ENCODE measurements at places on chromosomes 12 and 14.

DNA sequence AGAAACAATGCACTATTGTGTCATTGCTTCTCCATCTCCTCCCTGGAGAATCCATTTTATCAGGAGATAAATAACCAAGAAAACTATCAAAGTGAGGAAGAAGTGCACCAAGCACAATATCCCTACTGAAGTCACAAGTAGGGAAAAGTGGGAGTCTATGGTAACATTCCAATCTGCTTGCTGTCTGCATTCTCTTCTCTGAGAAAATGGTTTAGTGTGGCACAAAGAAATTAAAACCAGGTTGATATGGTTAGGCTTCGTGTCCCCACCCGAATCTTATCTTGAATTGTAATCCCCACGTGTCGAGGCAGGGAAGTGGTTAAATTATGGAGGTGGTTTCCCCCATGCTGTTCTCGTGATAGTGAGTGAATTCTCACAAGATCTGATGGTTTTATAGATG lies 209.7 kb downstream of the PRKD1 start:
- no peak for DNase-seq

- DNase-seq: no peak
Measured at GRCh38 chr12:4564818-4565217, 2.8 kb downstream of the DYRK4 start.

DNA sequence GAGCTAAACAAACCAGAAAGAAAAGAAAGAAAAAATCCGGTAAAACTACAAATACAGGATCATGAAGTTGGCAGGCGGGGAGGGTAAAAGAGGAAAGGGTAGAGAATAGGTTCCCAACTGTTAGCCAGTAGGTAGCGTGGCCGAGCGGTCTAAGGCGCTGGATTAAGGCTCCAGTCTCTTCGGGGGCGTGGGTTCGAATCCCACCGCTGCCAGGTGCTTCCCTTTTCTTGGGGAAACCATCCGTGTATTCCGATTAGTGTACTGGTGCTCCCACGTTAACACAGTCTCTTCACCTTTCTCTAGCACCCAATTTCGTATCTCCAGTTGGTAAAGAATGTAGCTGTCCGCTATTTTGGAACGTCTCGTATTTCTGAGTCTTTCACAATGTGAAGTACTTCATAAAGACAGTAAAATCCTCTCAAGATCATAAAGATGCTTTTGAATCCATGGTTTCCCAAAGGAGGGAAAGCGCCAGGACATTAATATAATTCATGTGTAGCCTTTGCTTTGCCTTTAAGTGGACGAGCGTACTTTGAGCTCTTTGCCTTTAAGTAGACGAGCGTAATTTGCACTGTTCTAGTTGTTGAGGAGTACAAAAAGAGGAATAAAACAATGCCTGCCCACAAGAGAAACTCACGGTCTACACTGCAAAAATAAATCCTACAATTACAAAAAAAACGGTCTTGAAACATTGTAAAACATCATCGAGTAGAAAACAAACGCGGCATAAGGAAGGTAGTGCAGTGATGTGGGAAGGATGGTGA lies 19.0 kb upstream of the RNASE12 start:
- peak; percentile 66 for DNase-seq

DNA sequence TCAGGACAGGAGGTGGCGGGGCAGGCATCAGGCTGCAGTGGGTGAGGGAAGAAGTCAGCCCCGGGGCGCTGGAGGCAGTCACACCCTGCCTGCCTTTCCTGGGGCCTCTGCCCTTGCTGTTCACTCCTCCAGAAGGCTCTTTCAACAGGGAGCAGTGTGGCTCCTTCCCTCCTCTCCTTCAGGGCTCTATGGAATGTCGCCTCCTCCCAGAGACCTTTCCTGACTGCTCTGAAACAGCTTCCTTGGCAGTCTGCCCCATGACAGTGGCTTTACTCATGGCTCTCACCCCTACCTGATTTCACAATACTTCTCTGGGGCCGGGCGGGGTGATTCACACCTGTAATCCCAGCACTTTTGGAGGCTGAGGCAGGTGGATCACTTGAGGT lies 7.1 kb downstream of the RHOF start:
- DNase-seq: no peak

DNA sequence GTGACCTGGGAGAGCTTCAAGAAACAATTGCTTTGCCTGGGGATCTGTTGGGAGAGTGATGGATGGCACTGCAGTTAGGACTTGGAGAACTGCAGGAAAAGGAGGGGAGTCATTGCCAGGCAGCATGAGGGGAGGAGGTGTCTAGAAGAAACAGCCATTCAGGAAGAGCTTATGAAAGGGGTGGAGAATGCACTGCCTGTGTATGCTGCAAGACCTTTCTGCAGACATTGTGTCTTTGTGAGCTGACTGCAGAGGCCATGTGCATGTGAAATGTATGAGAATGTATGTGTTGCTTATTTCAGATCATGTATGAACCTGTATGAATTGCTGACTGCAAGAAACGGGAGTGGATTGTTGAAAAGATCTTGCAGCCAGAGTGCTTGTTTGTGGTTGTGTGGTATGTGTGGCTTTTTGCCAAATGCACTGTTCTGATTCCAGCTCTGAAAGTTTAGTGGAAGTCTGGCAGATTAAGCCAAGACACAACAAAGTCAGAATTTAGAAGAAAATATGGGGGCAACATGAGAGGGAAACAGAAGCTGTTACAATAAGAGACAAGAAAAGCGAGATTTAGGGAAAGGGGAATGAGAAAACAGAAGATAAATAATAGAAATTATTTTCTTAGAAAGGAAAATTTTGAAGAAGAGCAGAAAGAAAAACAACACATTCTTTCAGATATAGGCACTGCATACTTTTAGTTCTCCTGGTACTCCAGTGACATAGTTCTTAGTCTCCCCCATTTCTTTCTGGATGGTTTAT lies 9.8 kb upstream of the RIMKLB start:
- no peak for DNase-seq

All from COR-L47 (cell line).